Activated naive CD4-positive, alpha-beta T cell treated with anti-CD3 and anti-CD28 coated beads, Interleukin-2, amount 50 U/mL, for 72 hours (primary cell): ENCODE measurements at places on chromosomes 6 and 20.

- DNase-seq, result no peak
These were observed 53.0 kb upstream of the CDKAL1 start for GRCh38 chr6:20481281-20481680.

DNA sequence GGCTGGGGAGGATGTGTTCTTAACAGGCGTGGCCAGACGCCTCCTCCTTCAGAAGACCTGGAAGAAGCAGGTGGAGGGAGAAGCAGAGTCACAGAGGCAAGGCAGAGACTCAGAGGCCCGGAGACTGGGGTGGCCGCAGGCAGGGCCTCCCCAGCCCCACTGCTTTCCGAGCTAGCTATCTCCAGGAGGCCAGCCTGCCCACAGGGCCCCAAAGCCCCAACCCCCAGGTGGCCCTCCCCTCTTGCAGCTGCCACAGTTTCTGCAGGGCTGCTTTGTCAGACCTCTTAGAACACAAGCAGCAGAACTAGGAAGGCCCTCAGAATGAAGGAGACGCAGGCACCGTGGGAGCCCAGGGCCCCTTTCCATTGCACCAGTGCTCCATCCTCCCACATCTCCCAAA is 69.0 kb upstream of the MLN start:
- DNase-seq, result no peak

DNA sequence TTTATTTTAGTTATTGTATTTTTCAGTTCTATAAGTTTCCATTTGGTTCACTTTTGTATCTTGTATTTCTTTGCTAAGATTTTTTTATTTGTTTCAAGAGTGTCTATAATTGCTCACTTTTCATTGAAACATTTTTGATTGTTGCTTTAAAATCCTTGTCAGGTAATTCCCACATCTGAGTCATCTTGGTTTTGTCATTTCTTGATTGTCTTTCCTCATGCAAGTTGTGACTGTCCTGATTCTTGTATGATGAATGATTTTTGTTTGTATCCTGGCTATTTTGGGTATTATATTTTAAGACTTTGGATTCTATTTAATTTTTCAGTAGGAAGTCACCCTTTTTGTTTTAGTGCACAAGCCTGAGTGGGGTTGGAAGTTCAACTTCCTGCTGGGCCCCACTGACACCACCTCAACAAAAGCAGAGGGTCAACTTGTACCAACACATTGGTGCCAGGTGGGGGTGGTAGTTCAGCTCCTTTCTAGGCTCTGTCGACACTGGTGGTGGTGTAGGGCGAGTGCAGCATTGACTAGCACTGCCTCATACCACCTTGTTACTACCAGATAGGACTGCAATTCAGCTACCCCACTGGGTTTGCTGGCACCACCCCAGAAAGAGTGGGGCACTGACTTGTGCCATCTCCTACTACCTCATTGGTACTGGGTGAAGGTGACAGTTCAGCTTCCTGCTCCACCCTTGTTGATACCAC is 8.8 kb downstream of the RSPH3 start:
- DNase-seq, result no peak

- DNase-seq, result no peak
These were observed 36.3 kb upstream of the CMTR1 start for GRCh38 chr6:37396571-37397180.

GRCh38 chr6:107786709-107787588 is 37.2 kb downstream of the SCML4 start:
- no peak for DNase-seq

- DNase-seq, result no peak
These were observed 89.9 kb downstream of the CARMIL1 start for GRCh38 chr6:25369036-25369432.

DNA sequence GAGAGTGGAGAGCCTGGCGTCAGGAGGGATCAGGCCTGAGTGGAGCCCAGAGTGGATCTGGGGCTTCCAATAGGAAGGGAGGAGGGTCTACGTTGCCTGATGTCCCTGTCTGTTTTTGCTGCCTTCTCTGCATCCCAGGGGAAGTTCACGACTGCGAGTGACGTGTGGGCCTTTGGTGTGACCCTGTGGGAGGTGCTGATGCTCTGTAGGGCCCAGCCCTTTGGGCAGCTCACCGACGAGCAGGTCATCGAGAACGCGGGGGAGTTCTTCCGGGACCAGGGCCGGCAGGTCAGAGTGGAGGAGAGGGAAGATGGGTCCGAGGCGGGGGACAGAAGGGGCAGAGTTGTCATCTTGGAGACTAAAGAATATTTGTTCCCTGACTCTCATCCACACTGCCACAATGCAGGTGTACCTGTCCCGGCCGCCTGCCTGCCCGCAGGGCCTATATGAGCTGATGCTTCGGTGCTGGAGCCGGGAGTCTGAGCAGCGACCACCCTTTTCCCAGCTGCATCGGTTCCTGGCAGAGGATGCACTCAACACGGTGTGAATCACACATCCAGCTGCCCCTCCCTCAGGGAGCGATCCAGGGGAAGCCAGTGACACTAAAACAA is 9.2 kb upstream of the GTF2H4 start:
- DNase-seq, result no peak

- DNase-seq, result no peak
These were observed 104.5 kb downstream of the MKKS start for GRCh38 chr20:10329387-10330005.

- no peak for DNase-seq
These were observed 45.6 kb downstream of the EYA4 start for GRCh38 chr6:133286765-133287164.

DNA sequence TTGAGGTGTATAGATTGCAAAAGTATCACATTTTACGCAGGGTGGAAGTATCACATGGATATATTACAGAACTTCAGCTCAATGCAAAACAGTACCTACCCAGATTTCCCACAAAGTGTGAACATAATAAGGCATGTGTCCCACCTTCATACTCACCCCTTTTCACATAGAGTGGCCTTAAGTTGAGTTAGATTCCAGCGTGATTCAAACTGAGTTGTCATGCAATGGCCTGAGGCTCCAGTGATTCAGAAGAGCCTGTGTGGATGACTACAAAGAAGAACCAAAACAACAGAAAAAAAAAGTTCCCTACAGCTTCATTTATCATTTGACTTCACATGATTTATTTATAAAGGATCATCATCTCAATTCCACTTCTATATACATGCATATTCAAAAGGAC is 309.7 kb downstream of the SLC35F1 start:
- no peak for DNase-seq

DNA sequence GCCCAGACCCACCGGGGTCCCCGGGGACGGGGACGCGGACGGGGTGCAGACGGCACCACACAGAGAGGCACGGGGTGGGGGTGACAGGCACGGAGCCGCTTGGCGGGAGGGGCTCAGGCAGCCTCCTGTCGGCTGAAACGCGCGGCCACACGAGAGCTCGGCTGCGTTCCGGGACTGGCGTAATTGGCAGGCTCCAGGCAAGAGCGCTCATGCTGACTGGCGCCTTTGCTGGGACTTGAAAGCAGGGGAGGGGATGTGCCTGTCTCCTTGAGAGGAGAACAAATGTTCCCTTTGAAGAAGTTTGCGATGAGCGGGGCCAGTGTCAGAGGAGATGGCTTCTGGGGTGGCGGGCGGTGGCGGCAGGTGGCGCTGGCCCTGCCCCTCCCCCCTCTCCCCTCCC is 25.8 kb downstream of the BHLHE23 start:
- DNase-seq, result no peak

GRCh38 chr6:135054226-135054568 is 425 bp downstream of the HBS1L start:
- DNase-seq, result no peak

GRCh38 chr6:159729598-159730331 is 2.5 kb downstream of the WTAP start:
- no peak for DNase-seq

DNA sequence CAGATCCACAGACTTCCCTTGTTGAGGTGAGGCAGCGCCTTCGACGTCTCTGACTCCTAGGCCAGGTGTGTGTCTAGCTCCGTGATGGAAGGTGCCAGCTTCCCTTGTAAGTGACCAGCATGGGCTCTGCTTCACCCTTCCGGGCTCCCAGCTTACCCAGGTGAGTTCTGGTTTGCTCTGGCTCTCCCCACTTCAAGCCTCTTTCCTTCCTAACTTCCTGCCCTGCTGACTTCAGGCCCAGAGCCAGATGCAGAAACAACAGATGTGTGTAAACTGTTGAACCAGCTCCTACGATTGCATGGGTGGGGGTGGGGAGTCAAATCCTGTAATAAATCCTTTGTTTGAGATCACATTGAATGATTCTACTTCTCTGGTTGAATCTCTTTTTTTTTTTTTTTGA is 51.6 kb upstream of the BMP6 start:
- DNase-seq, result no peak

GRCh38 chr20:35992713-35993335 is 24.4 kb downstream of the CNBD2 start:
- DNase-seq, result no peak

- DNase-seq, result no peak
These were observed 12.6 kb upstream of the GNMT start for GRCh38 chr6:42947950-42948349.

DNA sequence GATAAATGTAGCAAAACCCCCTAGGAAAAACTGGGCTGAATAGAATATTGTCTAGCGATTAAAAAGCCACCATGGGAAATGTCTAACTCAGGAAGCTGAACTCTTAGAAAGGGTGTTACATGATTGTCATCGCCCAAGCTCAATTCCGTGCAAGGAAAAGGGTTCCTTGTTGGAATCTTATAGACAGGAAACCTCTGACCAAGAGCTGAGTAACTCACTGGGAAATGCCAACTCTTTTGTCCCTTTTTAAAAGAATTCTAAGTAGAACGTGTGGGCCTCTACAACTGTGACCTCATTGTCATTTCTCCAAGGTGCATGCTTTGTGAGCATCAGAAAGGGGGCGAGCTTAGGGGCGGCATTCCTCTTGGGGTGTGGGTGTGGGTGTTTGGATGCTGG is 88.1 kb downstream of the SYNJ2 start:
- DNase-seq, result no peak

GRCh38 chr6:148997865-148998264 is 251.0 kb downstream of the UST start:
- DNase-seq, result no peak

GRCh38 chr20:11156922-11157321 is 483.1 kb upstream of the JAG1 start:
- no peak for DNase-seq

DNA sequence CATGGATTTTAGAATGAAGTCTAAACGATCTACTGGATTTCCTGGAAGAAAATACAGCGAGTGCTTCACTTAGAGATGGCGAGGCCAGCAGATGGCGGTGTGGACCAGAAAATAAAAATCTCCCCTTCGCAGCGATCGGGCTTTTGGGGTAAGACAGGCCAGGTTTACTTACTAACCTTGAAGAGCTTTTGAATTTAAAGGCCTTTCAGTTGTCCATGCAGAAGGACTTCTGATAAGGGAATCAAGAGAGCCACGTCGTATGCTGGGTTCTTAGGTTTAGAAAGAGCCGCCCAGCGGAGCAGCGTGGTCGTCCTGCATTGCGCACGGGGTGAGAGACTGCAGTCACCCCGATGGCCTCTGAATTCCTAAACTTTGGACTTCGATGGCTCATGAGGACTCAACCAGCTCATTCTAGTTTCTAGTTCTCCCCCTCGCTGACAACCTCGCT is 125.2 kb upstream of the RALGAPA2 start:
- no peak for DNase-seq

DNA sequence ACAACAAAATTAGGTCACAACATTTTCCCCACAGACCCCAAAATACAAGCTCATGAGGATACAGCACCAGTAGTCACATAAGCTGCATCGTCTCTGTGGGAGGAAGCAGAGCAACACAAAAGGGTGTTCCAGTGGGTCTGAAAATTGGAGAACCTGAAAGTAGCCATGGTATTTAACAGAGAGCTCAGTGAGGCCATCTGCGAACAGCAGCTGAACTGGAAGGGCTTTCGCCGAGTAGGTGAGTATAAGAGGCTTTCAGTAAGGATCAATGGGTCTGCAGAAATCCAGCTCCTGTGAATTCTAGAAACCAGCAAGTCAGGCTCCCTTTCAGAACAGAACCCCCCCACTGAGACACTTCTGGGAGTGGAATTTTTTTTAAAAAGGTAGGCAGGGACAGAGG is 120.0 kb upstream of the RREB1 start:
- DNase-seq, result no peak

DNA sequence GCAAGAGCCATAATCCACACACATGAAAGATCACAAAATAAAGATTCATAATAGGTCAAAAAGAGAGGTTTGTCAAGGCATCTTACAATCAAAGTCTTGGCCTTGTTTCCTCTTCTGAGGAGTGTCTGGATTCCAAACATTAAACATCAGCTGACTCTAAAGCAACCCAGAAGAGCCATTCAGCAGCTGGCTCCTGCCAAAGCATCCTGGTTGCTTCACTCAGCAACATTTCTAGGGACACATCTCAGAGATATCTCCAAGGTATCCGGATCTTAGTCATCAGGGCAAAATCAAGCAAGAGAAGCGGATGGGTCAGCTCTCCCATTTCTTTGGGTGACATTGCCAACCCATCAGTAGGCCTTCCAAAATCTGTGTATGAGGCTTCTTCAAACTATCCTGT is 139.6 kb downstream of the KIF6 start:
- no peak for DNase-seq

DNA sequence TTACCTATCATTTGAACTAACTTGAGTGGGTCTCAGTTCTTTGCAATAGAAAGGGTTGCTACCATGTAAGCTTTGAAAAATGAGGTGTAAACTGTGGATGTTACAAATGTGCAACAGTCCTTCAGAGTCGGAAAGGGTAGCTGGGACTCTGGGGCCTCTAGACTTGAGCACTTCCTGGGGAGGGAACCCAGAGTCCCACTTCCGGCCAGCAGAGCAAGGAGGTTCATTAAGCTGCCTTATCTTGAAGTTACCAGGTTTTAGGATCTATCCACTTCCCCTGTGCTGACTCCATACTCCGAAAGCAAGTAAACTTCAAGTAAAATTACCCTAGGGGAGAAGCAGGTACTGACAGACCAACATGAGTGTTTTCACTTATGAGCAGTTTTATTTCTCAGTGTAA is 9.4 kb downstream of the TRIM10 start:
- DNase-seq, result no peak

DNA sequence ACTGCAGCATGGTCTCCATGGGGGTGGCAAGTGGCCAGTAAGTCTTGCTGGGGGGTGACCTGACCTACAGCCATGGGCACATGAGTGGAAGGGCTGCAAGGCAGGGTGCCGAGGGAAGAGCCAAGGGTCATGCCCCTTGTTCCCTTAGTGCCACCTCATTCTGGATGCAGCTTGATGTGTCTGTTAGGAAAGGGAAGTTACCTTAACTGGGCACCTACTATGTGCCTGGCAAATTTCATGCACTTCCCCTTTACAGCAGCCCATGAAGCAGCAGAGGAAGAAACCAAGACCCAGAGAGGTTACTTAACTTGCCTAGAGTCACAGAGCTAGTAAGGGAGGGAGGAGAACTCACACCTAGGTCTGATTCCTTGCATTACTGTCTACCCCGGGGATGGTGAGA is 174.0 kb downstream of the MRPL14 start:
- no peak for DNase-seq

GRCh38 chr6:154604119-154604518 is 93.6 kb upstream of the CNKSR3 start:
- DNase-seq, result no peak

DNA sequence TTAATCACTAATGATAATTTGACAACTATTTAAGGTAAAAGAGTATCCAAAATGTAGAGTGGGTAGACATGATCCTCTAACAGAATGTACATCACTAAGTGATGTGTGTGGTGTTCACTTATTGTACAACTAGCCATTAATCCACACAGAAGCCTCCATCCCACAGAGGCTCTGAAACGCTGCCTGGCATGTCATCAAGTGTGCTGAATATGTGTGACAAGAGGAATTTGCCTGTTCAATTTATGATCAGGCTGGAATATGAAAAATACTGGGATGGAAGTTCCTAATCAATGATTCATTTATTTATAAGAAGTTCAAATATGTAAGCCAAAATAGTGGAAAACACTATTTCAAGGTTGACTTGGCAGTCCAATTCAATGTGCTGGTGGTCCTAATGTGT is 72.4 kb downstream of the BACH2 start:
- no peak for DNase-seq

- DNase-seq, result no peak
These were observed 14.0 kb downstream of the CALHM6 start for GRCh38 chr6:116475141-116475540.
